GM12891 (cell line): ENCODE measurements at places on chromosomes 12 and 14.

GRCh38 chr14:70894868-70895267, 12.4 kb upstream of the PCNX1 start:
- no peak for DNase-seq

DNA sequence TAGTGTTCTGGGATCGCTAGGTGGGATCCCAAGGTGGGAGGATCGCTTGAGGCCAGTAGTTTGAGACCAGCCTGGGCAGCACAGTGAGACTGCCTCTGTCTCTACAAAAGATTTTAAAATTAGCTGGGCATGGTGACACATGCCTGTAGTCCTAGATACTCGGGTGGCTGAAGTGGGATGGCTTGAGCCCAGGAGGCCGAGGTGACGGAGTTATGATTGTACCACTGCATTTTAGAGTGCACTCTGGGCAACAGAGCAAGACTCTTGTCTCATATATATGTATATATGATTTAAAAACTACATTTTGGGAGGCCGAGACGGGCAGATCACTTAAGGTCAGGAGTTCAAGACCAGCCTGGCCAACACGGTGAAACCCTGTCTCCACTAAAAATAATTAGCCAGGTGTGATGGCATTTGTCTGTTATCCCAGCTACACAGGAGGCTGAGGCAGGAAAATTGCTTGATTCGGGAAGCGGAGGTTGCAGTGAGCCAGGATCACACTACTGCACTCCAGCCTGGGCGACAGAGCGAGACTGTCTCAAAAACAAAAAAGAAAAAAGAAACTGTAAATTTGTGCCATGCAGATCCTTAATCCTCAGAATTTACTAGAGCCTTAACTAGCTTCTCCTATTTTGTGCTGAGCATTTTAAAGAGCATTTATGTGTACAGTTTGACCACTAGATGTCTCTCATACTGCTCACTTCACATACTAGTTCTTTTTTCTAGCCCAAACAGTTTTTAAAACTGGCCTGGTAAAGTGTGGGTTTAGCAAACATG, 114.8 kb downstream of the MON2 start:
- no peak for DNase-seq

- no peak for DNase-seq
Observed at GRCh38 chr12:58657190-58657589, 263.1 kb downstream of the LRIG3 start.

- peak; percentile 53 for DNase-seq
Observed at GRCh38 chr14:62117010-62117750, 355.0 kb downstream of the SNAPC1 start.

DNA sequence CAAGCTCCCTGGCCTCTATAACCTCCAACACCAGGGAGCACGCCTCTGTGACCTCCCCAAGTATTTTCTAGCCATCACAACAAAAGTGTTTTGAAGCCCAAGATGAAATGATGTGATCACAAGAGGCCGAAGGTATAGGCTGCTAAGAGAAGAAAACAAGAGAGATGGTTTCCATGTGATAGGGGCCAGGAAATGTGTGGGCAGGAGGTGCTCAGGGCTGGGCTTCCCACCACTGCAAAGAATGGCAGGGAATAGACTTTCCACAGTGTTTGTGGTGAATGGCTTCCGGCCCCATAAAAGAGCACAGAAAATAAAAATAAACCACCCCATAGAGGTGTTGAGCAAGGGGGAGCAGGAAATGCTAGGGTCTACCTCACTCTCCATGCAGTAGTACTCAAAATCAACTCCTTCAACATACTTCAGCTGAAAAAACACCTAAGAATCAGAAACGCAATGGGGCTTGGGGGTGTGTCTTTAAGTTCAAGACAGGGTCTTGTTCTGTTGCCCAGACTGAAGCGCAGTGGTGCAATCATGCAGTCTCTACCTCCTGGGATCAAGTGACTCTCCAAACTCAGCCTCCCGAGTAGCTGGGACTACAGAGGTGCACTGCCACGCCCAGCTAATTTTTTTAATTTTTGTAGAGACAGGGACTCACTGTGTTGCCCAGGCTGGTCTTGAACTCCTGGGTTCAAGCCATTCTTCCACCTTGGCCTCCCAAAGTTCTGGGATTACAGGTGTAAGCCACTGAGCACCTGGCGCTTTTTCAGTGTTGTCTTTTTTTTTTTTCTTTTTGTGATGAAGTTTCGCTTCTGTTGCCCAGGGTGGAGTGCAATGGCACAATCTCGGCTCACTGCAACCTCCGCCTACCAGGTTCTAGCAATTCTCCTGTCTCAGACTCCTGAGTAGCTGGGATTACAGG, 27.1 kb downstream of the DAD1 start:
- DNase-seq, result no peak

DNA sequence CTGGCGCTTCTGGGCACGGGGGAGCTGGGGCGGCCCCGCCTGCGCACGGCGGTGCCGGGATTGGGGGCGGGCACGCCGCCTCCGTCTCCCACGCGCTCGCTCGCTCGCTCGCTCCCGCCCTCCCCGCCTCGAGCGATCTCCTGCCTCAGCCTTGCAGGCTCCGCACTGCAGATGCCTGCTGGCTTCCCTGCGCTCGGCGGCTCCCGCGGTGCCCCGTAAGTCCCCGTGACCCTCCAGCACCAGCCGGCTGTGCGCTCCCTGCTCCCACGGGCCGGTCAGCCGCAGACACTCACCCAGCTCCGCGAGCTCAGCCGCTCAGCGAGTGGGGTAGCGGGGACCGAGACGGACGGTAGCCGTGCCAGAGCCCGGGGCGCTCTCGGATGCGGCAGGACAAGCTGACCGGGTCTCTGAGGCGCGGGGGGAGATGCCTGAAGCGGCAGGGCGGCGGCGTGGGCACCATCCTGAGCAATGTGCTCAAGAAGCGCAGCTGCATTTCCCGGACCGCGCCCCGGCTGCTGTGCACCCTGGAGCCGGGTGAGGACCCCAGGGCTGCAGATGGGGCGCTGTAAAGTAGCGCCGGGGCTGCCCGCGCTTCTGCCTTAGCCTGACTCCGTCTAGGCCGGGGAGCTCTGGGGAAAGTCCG, at the start of gene TBC1D30:
Gene TBC1D30, plus strand, starts transcription at position 148 of the 643 bp plus-strand sequence. Its CDS starts 233 bp downstream, at position 381.
- DNase-seq, result peak; percentile 41

- peak; percentile 88 for DNase-seq
Observed at GRCh38 chr12:109597795-109598427, 24.3 kb downstream of the MVK start.

GRCh38 chr12:62270384-62270783, 10.2 kb downstream of the USP15 start:
- DNase-seq, result no peak

- DNase-seq, result no peak
Observed at GRCh38 chr14:25220514-25220913, 170.6 kb upstream of the STXBP6 start.

GRCh38 chr12:12642916-12643315, 31.2 kb downstream of the CREBL2 start:
- no peak for DNase-seq
